AG10803 (cell line): ENCODE measurements at places on chromosomes 16 and 17.

DNA sequence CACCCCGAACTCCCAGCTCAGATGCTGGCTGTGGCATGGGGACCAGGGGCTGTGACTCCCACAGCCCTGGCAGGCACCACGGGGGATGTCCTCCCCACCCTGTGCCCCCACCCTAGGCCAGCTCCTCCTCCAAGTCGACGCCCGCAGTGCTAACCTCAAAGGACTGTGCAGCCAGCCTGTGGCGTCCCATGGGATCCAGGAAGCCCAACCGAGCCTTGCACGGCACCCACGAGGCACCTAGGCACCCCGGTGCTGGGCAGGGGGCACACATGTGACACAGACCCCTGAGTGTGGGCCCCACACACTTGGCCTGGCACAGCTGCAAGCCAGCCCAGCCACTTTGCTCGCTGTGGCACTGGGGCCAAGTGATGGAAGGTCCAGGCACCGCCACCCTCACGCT lies 3.9 kb downstream of the GCGR start:
- no peak for DNase-seq

GRCh38 chr16:70770626-70771552 lies 30.1 kb downstream of the VAC14 start:
- peak; percentile 48 for DNase-seq

GRCh38 chr17:5378566-5379207 lies 40.8 kb downstream of the NUP88 start:
- DNase-seq: no peak

GRCh38 chr17:31428111-31428510 lies 36.6 kb downstream of the RAB11FIP4 start:
- DNase-seq: no peak

- no peak for DNase-seq
Measured at GRCh38 chr16:89691231-89691985, 4.9 kb downstream of the CDK10 start.

DNA sequence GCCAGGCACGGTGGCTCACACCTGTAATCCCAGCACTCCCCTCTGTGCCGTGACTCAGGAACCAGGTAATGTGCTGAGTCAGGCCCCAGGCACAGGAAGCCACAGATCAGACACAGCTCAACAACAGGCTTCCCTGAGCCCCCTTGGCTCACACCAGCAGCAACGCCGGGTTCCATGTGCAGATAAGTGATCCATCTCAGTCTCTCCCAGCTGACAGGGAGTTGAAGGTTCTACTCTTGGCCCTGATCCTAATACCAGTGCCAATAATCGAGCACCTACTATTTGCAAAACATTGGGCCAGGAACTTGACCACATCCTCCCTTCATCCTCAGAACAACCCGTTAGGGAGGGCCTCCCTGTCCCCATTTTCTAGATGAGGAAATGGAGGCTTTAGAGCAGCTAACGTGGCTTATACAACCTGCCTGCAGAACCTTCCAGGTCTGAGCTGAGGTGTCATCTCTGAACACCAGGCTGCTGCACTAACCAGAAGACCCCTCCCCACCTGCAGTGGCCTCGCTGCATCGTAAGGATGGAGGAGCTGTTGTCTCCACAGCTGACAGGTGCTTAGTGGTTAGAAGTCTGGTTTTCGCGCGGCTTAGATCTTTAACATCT lies 64.8 kb upstream of the AMZ2 start:
- no peak for DNase-seq

GRCh38 chr16:69143116-69143515 lies 10.7 kb downstream of the UTP4 start:
- DNase-seq: no peak

DNA sequence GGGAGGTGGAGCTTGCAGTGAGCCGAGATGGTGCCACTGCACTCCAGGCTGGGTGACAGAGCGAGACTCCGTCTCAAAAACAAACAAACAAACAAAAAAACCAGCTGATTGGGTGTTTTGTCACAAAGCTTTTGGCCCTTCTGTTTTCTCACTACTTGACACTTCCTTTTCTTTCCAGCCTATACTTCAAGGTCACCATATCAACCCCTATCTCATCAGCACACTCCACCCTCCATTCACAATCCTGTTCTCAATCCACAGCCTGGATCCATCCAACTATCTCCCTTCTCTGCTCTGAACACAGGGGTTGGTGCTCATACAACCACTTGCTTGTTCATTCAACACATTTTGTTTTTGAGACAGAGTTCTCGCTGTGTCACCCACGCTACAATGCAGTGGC lies 6.6 kb upstream of the MED11 start:
- no peak for DNase-seq

DNA sequence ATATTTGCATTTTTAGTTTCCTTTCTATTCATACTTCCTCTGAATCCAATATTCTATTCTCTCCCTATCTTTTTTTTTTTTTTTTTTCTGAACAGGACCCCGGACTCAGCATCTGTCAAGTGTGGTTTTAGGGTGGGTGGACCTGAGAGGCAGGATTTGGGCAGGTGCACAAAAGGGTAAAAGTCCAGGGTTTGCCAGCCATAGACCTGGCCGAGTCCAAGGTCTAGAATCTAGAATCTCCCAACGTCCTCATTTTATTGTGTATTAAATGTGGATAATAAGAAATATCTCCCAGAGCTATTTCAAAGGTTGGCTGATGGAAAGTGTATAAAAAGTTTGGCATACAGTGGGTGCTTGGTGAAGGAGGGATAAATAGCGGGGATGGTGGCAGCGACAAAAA lies 273.3 kb upstream of the MAF start:
- DNase-seq: no peak

DNA sequence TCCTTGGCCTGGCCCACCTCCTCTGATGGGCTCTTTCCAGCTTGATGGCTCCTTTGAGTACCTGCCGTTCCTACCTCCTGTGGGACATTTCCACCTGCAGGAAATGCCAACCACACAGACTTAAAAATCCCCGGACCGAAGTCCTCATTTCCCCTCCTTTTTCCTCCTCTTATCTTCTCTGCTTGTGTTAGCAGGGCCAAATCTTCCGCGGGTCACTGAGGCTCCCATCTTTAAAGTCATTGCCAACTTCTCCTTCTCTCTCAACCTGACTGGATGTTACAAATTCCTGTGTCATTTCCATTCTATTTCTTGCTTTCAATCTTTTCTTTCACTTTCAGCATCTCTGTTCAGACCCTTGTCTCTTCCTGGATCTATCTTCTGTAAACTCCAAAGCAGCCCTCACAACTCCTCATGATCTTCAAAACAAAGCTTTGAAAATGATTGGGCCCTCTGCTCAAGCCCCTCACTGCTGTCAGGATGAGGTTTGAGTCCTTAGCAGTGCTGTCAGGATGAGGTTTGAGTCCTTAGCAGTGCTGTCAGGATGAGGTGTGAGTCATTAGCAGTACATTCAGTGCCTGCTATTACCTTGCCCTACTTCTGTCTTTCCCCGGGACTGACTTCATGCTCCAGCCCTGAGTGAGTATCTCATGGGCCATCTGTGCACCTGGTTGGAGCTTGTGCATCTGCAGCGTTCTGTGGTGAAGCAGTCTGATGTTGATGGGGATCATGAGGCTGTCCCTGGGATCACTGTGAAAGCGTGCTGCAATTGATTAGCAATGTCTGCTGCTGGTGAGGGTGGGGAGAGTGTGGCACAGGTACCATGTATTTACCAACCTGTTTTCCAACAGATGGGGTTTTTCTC lies 100.1 kb downstream of the IRF8 start:
- no peak for DNase-seq

DNA sequence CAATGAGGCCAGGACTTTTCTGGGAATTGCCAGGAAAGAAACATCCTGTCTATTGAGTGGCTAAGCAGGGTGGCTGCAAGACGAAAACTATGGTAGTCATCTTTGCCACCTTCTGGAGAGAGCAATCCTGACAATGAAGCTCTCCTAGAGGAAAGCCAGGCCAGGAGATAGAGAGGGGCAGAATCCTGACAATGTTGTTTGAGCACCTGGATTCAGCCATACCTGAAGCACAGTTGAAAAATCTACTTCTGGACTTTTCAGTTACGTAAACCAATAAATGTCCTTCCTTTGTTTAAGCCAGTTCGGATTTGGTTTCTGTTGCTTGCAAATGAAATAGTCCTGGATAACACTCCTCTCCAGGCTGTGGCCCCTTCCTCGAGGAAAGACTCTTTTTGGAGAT lies 9.4 kb downstream of the P2RX1 start:
- DNase-seq: no peak

GRCh38 chr16:7938175-7938574 lies 605.5 kb downstream of the RBFOX1 start:
- DNase-seq: no peak

DNA sequence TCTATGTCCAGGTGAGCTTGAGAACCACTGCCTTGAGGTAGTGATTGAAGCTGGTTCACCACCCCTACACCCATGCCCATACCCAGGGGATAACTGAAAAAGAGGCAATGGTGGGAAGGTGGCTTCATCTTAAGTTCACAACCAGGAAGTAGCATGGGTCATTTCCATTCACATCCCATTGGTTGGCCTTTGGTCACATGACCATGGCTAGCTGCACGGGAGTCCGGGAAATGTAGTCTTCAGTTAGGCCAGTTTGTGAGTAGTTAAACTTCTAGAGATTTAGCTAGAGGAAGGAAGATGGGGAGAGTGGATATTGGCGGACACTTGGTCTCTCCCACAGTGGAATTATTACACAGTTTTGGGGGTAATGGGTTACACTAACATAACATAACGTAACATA lies 92.9 kb downstream of the RGS9 start:
- DNase-seq: no peak

GRCh38 chr16:66857437-66857836 lies 13.2 kb downstream of the CA7 start:
- DNase-seq: no peak

DNA sequence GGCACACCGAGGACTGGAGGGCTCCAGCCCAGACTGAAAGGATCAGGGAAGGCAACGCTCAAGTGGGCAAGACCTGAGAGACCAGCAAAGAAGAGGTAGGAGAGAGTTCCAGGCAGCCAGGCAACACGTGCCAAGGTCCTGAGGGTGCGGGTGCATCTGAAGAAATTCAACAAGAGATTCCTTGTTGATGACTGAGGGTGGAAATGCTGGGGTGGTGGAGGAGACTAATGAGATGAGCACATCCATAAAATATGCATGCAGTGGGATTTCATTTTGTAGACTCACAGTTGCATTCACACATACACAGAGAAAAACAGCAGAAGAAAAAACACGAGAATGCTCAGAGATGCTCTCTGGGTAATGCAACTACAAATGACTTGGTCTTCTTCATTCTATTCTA lies 154.8 kb upstream of the FOXF1 start:
- DNase-seq: peak; percentile 93
